ENCODE measurements at places on chromosomes 12 and 14.

DNA sequence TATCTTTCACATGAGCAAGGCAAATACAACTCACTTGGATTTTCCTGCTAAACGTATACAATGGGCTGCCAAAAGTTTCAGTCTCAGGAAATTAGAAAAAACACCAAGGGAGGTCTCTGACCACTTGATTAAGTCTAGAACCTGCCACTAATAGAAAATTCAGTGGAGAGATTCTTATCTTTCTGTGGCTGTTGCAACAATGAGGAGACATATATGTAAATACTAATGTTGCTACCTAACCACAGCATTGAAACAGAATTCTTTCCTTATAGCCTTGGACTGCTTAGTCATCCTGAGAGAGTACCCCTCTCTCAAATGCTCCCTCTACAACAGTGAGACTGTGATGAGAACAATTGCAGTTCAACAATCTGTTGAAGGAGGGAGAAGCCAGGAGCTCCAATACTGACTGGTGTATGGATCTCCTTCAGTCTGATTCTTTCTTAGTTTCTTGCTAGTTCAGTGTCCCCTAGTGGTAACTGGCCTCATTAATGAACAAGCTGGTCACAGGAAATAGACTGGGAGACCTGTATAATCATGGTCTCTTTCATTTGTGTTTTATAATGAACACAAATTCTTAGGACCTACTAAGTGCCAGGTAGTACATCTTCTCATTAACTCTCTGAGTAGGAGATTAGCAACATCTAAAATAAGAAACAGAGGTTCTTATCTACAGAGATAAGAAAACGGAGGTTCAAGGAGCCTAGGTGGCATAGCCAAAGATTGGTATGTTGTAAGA lies 164.5 kb downstream of the SLC38A4 start:
- peak; percentile 87 for DNase-seq

DNA sequence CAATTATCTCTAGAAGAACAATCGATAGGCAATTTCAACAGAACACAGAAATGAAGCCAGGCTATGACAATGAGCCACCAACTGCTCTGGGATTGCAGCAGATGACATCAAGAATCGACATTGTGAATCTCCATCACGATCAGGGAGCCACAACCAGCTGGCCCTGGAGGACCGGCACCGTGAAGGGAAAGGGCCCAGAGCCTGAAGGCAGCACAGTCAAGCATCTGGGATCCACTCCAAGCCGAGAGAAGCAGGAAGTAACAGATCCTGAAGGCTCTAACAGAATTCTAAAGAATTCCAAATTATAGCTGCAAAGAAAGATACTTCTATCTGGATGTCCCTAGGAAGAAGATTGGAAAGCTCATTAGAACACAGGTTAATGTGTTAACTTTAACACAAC lies 61.0 kb downstream of the LRRC74A start:
- DNase-seq = no peak

- no peak for DNase-seq
Measured at GRCh38 chr14:30971586-30971985, 53.9 kb upstream of the AP4S1 start.

- DNase-seq = no peak
Measured at GRCh38 chr14:49447540-49448107, 138.6 kb downstream of the RPS29 start.

- no peak for DNase-seq
Measured at GRCh38 chr12:17618831-17619230, 471.2 kb downstream of the RERGL start.

DNA sequence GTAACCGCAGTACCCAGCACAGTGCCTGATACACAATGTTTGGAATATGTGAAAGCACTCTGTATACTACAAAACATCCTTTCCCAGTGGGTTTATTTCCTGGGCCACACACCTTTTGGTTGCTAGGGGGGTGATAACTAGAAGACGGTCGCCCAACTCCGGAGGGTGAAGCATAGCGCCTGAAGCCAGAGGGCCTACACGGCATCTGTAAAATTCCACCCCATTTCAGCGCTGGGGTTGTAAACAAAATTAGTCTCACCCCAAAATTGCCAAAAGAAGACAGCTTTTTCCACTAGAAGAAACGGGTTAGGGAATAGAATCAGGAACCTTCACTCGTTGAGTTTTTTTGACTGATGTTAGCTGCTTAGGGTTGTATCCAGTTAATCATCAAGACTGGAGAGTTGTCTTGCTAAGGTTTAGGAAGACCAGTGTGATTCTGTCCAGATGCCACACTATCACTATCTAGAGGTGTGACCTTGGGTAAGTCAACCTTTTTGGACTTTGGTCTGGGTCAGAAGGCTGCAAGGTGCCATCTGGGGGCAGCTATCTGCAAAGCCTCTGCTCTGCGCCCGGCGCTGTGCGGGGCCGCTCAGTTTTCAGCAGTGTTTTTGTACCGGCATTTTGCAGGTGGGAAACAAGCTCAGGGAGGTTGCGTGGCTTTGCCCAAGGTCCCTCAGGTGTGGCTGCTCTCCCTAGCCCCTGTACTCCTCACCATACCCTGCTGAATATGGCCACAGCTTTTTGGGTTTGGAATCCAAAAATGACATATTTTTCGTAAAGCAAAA lies 1.3 kb downstream of the ZNF839 start:
- no peak for DNase-seq

- no peak for DNase-seq
Measured at GRCh38 chr12:55696796-55697462, 10.8 kb downstream of the ITGA7 start.

DNA sequence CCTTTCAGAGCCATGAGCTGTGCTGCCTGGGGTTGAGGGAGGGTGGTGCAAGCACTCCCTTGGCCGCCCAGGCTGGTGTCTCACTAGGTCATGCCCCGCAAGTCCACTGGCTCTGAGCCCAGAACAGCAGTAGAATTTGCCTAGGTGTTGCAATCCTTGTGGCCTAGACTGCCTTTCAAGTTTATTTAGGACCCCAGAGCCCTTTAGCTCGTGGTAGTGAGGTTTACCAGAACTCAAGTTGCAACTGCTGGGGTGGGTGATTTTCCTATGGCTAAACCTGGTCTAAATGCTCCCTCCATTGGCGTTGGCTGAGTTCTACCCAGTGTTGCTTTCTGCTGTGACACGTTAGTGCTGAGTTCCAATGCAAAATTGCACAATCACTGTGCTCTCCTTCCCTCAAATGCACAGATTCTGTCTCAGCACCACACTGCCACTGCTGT lies 287.2 kb downstream of the BCAT1 start:
- peak; percentile 54 for DNase-seq

DNA sequence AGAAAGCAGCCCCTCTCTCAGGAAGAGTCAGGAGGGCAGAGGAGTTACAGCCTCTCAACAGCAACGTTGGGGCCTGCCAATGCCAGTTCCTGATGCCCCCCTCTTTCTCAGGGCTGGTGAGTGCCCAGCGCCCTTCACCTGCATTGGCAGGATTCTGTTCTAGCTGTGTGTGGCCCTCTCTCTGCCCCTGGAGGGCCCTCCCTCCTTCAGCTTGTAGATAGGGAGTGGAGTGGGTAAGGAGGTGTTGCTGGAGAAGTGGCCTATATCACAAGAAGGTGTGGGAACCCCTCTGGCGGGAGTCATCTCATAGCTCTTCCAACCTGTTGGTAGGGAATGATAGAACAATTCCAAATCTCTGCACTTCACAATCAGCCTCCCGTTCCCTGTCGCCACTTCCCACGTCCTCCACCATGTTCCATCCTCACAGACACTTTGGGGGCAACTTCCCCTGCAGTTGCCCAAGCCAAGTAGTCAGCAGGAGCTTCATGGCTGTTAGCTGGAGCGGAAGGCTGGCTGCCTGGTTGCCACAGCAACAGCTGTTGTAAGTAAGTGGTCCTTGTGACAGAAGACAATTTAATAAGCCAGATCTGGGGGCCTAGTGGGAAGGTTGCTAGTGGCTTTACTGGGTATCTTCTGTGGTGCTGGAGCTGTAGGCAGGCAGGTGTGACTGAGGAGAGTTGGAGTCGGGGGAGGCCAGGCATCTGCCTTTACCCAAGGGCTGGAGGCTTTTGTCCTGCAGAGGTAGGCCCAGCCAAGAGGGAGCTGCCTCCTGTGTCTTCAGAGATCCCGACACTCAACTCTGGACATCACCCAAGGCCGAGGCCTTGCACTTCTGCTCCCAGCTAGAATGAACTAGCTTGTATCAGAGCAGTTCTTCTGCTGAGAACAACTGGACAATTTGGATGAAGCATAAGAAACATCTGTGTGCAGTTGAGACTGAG lies 38.4 kb downstream of the GALNT16 start:
- no peak for DNase-seq

DNA sequence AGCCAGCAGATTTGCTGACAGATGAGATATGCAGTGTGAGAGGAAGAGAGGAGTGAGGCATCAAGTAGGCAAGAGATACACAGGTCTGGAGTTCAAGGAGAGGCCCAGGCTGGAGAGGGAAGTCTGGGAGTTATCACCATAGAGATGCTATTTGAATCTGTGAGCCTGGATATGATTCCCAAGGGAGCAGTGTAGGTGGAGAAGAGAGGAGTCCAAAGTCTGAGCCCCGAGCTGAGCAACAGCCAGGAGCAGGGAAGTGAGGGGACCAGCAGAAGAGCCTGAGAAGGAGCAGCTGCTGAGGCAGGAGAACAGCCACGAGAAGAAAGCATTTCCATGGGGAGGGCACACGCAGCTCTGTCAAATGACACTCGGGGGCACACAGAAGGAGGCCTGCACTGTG lies 20.2 kb upstream of the NXPH4 start:
- DNase-seq = no peak

DNA sequence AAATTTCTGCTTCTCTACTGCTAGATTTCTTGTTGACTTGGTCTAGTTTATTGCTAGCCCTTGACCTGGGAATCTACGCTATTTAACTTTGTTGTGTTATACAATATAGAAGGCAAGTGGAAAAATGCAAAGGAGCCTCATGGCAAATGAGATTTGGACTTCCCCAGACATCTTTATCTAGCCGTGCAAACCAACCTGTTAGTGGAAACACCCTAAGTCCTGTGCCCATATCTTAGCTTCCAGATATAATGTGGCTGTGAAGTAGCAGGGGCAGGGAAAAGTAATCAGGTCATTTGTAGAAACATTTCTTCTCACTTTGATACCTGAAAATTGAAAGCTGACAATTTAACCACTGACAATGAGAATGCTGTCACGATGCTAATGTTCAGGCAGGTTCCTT lies 90.7 kb upstream of the ATP2B1 start:
- no peak for DNase-seq

DNA sequence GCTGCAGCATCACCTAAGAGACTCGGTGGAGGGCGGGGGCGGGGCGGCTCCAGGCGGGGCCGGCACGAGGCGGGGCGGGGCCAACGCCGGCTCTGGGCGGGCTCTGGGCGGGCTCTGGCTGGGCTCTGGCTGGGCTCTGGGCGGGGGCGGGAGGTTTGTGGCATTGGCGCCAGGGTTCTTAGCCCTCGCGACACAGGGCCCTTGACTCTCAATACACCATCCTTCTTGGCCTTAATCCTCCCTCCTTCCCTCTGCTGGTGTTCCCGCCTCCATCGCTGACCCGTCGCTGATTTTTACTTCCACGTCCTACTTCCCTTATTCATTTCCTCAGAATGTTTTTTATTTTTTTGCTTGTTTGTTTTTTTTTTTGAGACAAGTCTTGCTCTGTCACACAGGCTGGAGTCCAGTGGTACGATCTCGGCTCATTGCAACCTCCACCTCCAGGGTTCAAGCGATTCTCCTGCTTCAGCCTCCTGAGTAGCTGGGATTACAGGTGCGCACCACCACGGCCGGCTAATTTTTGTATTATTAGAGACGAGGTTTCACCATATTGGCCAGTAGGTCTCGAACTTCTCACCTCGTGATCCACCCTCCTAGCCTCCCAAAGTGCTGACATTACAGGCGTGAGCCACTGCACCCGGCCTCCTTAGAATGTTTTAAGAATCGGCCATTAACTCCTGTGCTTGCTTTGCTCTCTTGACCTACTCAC lies at the start of gene BLTP3B:
TSS of gene BLTP3B (minus strand) at position 24 of the 709 bp plus-strand sequence. CDS start 239 bp downstream, outside the sequence.
- peak; percentile 85 for DNase-seq

DNA sequence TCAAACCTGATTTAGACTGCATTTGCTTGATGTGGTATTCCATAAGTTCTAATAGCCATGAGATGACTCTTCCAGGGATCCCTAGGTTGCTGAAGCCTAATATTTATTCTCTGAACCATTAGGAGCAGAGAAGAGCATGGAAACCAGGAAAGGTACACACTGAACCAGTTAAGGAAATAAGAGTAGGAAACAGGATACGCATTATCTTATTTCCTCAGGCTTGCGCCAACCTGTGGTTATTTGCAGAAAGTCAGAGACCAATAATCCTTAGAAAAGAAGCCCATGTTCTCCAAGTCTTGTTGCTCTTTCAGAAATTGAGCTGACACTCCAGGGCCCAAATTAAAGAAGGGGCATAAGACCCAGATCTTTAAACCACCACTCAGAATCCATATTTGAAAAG lies 41.8 kb upstream of the SMUG1 start:
- DNase-seq = no peak
